Right atrium auricular region (tissue), 2 donors: ENCODE measurements at places on chromosomes 16 and 17. TPM values are rescaled to one million over a fixed set of nuclear protein-coding genes. Genes with fewer than 3 reads are reported as not detected.

DNA sequence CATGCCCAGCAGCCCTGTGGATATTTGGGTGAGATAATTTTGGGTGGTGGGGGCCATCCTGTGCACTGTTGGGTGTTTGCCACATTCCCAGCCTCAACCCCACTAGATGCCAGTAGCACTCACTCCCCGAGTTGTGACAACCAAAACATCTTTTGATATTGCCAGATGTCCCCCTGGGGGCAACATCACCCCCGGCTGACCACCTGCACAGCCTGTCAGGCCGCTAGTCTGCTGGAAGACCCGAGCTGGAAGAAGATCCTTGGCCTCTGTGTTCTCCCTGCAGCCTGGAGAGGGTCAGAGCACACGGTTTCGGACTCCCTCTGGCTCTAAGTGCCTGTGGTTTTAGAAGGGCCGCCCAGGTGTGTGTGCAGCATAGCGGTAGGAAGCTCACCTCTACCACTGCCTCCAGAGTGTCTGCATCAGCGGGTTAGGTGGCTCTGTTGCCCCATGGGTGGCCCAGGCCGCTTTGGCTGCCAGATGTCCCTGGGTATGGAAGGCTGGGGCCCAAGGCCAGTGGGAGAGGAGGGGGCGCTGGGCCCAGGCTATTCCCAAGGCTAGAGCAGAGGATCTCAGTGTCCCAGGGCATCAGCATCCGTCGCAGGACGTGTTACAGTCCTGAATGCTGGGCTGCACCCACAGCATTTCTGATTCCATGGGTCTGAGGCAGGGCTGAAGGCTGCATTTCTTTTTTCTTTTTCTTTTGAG is 195.8 kb upstream of the GSE1 start:
- no peak overlapping the region for H3K4me3 ChIP-seq
- H3K4me1 ChIP-seq = peaks cover 21% of the 10 kb centered on the region
- no peaks in the 10 kb centered on the region for H3K27me3 ChIP-seq

DNA sequence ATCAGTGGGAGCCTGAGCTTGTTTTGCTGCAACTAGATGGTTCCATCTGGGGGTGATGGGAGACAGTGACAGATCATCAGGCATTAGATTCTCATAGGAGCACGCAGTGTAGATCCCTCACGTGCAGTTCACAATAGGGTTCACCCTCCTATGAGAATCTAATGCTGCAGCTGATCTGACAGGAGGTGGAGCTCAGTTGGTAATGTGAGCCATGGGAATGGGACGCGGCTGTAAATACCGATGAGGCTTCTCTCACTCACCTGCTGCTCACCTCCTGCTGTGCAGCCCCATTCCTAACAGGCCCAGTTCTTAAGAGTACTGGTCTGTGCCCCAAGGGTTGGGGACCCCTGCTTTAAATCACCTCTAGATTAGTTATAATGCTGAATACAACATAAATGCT is 137.5 kb upstream of the PLEKHM1 start:
- no peak overlapping the region for H3K4me3 ChIP-seq
- H3K27ac ChIP-seq = no peak overlapping the region
- no peak for DNase-seq
- no peaks in the 10 kb centered on the region for H3K27me3 ChIP-seq

- no peak for DNase-seq
- H3K27me3 ChIP-seq = no peaks in the 10 kb centered on the region
- H3K4me1 ChIP-seq = peaks cover 46% of the 10 kb centered on the region
- peak overlapping the region; percentile 87 for H3K4me3 ChIP-seq
These were observed 868 bp downstream of the MED13 start for GRCh38 chr17:62064029-62064790.

- H3K4me3 ChIP-seq = peak overlapping the region; percentile 56
- DNase-seq = no peak
- no peaks in the 10 kb centered on the region for H3K4me1 ChIP-seq
- H3K27ac ChIP-seq = peak overlapping the region; percentile 33
- H3K27me3 ChIP-seq = no peaks in the 10 kb centered on the region
These were observed 486 bp downstream of the SYT17 start for GRCh38 chr16:19168371-19169081.

The CAMKK1 gene
- 3.2 TPM for total RNA-seq

The MT1F gene
- 6.1 TPM for total RNA-seq

DNA sequence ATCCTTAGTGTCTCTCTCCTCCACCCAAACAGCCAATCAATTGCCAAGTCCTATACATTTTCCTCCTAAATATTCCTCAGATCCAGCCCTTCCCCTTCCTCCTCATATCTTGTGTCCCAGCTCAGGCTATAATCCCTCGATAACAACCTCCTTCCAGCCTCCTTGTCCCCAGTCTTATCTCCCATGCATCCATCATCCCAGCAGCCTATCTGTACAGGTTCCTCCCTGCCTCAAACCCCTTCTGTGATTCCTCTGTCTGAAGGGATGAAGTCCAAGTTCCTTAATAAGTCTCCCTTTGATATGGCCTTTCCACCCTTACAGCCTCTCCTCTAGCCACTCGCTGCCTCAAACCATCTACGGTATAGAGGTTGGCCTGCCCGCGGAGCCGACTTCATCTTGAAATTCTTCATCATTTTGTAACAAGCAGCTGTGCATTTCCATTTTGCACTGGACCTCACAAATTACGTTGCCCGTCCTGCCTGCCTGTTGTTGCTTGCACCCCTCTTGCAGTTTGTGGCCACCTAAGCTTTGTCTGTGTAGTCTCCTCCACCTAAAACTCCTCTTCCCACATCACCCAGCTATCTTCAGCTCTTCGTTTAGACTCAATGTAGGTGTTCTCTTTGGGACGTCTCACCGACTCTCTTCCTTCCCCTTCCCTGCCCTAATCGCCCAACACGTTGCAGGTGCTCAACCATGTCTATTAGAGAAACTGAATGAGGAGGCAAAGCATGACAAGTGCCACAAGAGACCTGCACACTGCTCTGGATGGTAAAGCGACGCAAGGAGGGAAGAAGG is 786 bp upstream of the CDK5RAP3 start:
- H3K4me1 ChIP-seq = no peaks in the 10 kb centered on the region
- H3K27ac ChIP-seq = no peak overlapping the region

DNA sequence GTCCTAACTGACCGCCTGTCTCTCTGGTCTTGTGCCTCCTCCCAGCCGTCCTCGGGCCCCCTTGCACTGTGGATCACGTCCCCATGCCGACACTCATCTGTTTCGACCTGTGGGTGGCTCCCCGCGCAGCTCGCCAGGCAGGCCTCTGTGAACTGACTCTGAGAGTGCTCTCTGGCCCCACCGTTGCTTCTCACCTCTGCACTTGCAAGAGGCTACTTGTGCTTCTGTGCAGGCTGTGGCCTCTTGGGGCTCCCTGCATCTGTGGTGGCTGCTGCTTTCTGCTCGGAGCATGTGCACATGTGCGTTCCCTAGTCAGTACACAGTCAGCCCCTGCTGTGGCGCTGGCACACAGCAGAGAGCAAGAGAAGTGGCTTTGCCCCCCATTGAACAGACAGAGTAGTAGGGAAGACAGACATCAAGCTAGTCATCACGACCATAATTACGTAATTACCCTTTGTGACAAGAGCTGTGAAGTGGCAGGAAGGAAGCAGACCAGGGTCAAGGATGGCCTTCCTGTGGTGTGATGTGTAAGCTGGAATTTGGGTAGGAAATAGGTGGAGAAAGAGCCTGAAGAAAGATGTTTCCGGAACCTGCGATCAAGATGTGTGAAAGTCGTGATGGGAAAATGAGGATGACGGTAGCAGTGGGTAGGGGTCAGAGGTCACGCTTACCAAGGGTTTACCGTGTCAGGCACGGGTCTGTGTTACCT is 256.0 kb upstream of the CACNG5 start:
- H3K27ac ChIP-seq = no peak overlapping the region
- H3K27me3 ChIP-seq = no peaks in the 10 kb centered on the region
- no peak overlapping the region for H3K4me3 ChIP-seq
- H3K36me3 ChIP-seq = no peaks in the 10 kb centered on the region
- no peaks in the 10 kb centered on the region for H3K4me1 ChIP-seq

DNA sequence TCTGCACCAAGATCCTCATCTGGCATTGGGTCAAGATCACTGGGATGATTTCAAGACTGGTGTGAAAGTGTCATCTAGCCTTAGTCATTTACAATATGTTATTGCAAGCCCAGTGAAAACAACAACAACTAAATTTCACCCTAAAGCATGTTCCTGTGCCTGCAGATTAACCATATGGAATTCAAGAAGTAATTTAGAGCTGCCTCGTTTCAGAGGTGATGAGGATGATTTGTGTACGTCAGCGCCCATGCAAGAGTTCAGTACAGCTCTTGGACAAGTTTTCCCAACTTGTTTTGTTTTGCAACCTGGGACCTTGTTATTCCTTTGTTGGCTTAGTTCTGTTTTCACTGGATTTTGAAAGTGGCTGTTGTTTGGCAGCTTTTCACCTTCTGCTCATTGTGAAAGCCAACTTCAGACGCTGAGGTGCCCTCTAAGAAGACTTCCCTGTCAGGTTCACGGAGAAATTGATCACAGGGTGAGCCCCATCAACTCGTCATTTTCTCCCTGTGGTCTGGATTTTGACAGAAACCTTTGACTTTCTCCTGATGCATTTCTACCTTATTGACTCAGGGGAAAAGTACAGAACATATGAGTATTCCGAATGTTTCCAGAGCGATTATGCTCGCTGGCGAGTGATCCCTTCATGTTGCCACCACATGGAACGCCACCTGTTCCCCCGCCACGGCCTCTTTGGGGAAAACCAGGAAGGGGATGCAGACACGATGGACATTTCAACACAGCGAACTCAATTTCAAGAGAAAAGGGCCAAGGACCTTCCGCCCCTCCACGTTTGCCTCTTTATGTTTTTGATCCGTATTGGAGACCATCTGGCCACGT is 85.6 kb downstream of the FOXL1 start:
- H3K4me3 ChIP-seq = no peak overlapping the region
- H3K27me3 ChIP-seq = no peaks in the 10 kb centered on the region
- H3K36me3 ChIP-seq = no peaks in the 10 kb centered on the region
- H3K27ac ChIP-seq = peak overlapping the region; percentile 11

- no peak overlapping the region for H3K27ac ChIP-seq
- no peak overlapping the region for H3K4me3 ChIP-seq
- H3K36me3 ChIP-seq = no peaks in the 10 kb centered on the region
- H3K27me3 ChIP-seq = no peaks in the 10 kb centered on the region
- peaks cover 11% of the 10 kb centered on the region for H3K4me1 ChIP-seq
These were observed 260.5 kb downstream of the CBLN1 start for GRCh38 chr16:49021136-49021535.

The CRK gene
- total RNA-seq = 36.0 TPM

- H3K36me3 ChIP-seq = no peaks in the 10 kb centered on the region
- DNase-seq = no peak
- H3K4me1 ChIP-seq = no peaks in the 10 kb centered on the region
- no peak overlapping the region for H3K27ac ChIP-seq
These were observed 78.8 kb upstream of the CDYL2 start for GRCh38 chr16:80883159-80883642.

The LRRC37A gene
- 0.33 TPM for total RNA-seq

- peak; percentile 88 for DNase-seq
- peak within 1 kb of the TSS; percentile 63 for H3K4me3 ChIP-seq
- no peaks in the 10 kb centered on the region for H3K27me3 ChIP-seq
- no peaks in the 10 kb centered on the region for H3K36me3 ChIP-seq
- peaks cover 64% of the 10 kb centered on the region for H3K4me1 ChIP-seq
These were observed at the start of gene FBXO31 for GRCh38 chr16:87383505-87384161. FBXO31 (minus strand) TSS chr16:87383776; CDS start chr16:87383744, 32 bp downstream.

DNA sequence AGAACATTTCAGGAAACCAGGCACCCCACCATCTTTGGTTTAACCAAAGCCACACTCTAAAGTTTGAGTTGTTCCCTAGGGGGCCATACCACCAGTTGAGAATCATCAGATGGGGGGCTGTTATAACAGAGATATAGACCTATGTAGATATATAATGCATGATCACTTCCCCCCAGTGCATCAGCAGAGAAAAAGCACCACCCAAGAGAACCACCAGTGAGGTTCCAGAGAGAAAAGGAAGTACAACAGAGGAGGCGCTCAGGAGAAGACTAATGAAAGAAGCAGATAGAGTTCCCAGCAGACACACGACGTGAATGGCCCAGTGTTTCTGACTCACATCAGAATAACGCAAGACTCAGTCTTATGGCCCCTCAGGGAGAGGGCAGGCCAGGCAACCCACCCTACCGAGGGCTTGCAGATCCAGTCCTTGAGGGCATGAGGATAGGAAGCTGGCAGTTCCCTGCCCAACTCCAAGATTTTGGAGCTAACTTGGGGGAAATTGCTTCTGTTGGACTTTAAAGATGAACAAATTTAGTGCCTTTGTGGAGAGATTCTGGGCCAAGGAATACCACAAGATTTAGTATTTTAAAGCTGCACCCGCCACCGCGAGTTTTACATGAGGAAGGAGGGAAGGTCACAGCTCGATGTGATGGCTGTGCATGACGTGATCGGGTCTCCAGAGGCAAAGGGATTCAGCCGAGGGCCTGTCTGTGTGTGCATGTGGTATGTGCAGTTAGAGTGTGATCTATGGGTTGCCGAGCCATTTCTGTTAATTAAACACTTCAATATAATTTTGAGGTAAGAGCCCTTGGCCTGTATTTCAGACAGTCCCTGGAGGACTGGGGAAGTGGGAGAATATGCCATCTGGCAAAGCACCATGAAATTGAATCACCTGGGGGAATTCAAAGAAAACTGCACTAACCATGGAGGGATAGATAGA is 53.1 kb downstream of the AIPL1 start:
- no peaks in the 10 kb centered on the region for H3K36me3 ChIP-seq
- H3K4me1 ChIP-seq = no peaks in the 10 kb centered on the region
- no peak for DNase-seq
- H3K27me3 ChIP-seq = no peaks in the 10 kb centered on the region
- no peak overlapping the region for H3K27ac ChIP-seq
